ENCODE measurements at places on chromosomes 7 and 10.

GRCh38 chr7:84677117-84677732 lies 482.6 kb upstream of the SEMA3A start:
- DNase-seq, result no peak
- no peaks in the 10 kb centered on the region for H3K27me3 ChIP-seq
- H3K36me3 ChIP-seq, result no peaks in the 10 kb centered on the region

GRCh38 chr10:88080213-88080612 lies 216.8 kb downstream of the PTEN start:
- no peaks in the 10 kb centered on the region for H3K36me3 ChIP-seq
- no peak overlapping the region for H3K4me3 ChIP-seq
- DNase-seq, result no peak
- peaks cover 10% of the 10 kb centered on the region for H3K27me3 ChIP-seq

DNA sequence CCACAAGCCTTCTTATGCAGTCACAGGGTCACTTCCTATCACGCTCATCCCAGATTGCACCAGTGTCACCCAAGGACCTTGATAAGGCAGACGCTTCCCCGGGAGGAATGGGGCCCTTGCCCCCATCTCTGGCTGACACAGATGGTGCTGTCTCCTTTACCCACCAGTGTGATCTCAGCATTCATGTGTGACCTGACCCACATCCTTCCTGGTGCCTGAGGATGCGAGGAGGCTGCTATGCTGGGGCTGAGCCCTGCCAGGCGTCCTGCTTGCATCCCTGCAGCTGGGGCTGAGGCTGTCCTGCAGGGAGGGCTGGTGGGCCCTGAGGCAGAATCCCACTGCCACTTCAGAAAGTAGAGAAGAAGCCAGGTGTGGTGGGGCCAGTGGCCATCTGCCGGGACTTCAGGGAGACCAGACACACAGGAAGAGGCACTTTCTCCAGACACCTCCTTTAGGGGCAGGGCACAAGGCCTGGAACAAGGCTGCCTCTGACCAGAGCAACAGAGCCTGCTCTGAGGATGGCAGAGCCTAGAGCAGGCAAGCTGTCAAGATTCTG lies 35.3 kb downstream of the RASGEF1A start:
- DNase-seq, result peak; percentile 72
- H3K27me3 ChIP-seq, result peaks cover 18% of the 10 kb centered on the region
- H3K27ac ChIP-seq, result peak overlapping the region; percentile 91
- H3K4me3 ChIP-seq, result peak overlapping the region; percentile 40
- no peaks in the 10 kb centered on the region for H3K36me3 ChIP-seq

GRCh38 chr7:130210181-130210935 lies 2.7 kb downstream of the SSMEM1 start:
- H3K27me3 ChIP-seq, result peaks cover 7% of the 10 kb centered on the region
- no peak overlapping the region for H3K27ac ChIP-seq
- no peak for DNase-seq
- no peak overlapping the region for H3K4me3 ChIP-seq

DNA sequence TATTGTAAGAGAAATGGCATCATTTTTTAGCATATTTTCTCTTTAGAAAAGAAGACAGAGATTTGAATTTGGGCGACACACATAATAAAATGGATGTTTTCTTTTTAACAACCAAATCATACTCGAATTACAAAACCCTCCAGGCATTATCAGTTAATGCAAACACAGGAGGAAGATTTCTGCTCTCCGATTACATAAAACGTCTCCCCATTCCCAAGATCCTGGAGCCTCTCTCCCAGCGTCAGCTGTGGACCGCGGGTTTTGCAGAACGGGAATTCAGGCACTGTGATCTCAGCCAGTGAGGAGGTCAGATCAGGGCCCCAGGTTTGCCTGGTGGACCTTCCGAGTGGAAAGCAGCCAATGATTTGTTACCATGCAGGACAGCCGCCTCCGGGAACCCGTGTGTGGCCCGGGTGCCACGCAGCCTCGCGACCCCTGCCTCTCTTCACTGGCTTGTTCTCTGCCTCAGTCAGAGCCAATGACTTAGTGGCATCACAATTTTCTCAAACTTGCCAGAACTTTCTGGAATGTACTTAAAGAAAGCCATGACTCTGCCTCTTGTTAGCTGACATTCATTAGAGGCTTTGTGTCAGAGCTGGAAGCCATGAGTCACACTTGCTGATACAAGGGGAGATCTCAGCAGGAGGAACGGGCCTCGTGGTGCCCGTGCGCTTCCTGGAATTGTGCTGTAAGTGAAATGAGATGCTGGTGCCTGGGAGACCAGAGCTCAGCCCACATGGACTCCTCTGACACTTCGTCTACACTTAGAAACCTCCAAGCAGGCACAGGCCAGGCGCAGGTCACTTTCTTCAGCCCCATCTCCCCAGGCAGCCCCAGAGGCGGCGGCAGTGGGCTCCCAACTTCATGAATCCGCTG lies 246.1 kb downstream of the KLF6 start:
- H3K4me1 ChIP-seq, result no peaks in the 10 kb centered on the region
- no peaks in the 10 kb centered on the region for H3K27me3 ChIP-seq
- H3K27ac ChIP-seq, result no peak overlapping the region
- no peak overlapping the region for H3K4me3 ChIP-seq

- no peak for DNase-seq
- H3K4me1 ChIP-seq, result no peaks in the 10 kb centered on the region
- no peaks in the 10 kb centered on the region for H3K27me3 ChIP-seq
- no peak overlapping the region for H3K4me3 ChIP-seq
- no peaks in the 10 kb centered on the region for H3K36me3 ChIP-seq
- no peak overlapping the region for H3K27ac ChIP-seq
These were observed 414.3 kb downstream of the ADRA2A start for GRCh38 chr10:111491154-111491553.

DNA sequence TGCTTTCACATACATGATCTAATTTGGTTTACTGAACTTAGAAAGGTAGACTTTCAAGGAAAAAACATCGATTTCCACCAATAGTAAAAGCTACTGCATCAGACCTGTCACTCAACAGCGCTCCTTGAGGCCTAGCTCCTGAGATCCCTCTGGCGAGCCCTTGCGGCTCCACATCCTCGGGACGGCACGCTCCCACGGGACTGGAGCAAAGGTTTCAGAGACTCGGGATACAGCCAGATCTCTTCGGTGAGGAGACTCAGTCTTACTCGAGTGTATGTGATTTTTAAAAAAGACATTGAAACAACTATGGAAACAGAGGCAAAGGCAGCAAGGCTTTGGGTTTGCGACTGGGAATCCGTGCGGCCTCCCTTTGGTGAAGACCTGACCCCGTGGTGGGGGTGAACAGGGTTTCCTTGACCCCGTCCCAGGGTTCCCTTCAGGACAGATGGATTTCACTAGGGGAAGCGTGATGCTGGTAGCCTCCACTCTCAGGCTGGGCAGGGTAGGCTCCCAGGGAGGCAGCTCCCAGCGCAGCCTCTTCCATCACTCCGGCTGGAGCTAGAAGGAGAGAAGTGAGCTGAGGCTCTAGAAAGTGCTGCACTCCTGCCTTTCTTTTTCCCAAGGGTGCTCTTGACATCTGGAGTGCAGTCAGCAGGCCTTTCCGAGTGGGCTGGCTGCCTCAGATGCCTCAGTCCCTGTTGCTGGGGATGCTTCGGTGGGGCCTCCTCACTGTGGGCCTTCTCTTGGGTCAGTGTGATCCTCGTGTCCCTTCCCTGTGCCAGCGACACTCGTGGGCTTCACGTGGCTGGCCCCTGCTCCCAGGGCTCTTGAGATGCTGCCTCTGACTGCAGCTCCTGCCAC lies 5.8 kb upstream of the ATP6V0E2 start:
- no peak for DNase-seq
- H3K27me3 ChIP-seq, result no peaks in the 10 kb centered on the region
- H3K4me3 ChIP-seq, result peak overlapping the region; percentile 25
- peaks cover 36% of the 10 kb centered on the region for H3K36me3 ChIP-seq
- peaks cover 97% of the 10 kb centered on the region for H3K4me1 ChIP-seq

DNA sequence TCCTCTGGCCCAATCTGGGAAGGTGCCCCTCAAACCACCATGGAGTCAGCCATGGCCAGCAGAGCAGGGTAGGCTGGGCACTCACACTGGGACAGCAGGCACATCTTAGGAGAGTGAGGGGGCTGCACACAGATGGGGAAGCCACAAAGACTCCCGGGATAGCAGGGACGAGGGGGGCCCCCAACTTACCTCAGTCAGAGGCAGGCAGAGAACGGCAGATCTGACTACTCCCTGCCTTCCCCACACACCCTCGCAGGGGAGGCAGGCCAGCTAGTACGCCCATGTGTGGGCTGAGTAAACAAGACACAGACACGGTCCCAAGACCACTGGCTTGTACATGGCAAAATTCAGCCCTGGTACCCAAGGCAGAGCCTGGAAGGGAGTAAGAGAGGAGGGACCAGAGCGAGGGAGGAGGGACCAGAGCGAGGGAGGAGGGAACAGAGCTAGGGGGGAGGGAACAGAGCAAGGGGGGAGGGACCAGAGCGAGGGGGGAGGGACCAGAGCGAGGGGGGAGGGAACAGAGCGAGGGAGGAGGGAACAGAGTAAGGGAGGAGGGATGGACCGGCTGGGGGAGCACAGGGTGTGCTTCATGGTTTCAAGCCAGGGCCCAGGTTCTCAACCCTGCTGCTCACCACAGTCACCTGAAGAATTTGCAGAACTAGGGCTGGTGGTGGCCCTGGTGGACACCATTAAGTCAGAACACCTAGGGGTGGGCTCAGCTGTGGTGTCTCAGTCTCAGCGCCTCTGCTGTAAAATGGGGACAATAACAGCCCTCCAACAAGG lies 73.8 kb downstream of the RGS10 start:
- peaks cover 13% of the 10 kb centered on the region for H3K4me1 ChIP-seq
- no peak overlapping the region for H3K27ac ChIP-seq
- no peak overlapping the region for H3K4me3 ChIP-seq
- peaks cover 9% of the 10 kb centered on the region for H3K27me3 ChIP-seq
- no peak for DNase-seq
- H3K36me3 ChIP-seq, result no peaks in the 10 kb centered on the region

DNA sequence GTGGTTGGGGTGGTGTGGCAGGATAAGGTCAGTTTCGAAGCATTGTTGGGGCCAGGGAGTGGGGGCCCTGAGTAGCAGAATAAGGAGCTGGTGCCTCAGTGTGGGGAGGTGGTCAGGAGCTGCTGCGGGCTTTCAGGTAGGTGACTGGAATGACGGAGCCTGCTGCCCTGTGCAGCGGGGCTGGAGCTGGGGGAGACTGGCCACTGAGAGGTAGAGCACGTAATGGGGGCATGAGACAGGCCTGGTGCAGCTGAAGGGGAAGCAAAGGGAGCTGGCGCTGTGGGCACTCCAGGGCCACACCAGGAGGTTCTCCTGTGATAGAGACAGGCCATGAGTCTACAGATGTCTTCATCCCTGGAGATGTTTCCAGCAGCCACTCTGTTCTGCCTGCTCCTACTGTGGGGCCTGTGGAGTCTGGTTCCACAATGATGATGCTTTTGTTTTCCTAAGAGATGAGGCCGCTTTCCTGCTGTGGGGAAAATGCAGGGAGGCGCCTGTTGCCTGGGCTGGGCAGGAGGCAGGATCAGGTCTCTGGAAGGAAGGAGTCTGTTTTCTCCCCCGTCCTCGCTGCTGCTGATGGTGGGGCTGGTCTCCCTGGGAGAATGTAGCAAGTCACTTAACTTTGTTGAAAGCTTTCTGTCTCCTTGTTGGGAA lies 31.1 kb downstream of the NUB1 start:
- H3K4me3 ChIP-seq, result no peak overlapping the region
- peak overlapping the region; percentile 52 for H3K27ac ChIP-seq
- H3K27me3 ChIP-seq, result no peaks in the 10 kb centered on the region
- peaks cover 9% of the 10 kb centered on the region for H3K4me1 ChIP-seq

DNA sequence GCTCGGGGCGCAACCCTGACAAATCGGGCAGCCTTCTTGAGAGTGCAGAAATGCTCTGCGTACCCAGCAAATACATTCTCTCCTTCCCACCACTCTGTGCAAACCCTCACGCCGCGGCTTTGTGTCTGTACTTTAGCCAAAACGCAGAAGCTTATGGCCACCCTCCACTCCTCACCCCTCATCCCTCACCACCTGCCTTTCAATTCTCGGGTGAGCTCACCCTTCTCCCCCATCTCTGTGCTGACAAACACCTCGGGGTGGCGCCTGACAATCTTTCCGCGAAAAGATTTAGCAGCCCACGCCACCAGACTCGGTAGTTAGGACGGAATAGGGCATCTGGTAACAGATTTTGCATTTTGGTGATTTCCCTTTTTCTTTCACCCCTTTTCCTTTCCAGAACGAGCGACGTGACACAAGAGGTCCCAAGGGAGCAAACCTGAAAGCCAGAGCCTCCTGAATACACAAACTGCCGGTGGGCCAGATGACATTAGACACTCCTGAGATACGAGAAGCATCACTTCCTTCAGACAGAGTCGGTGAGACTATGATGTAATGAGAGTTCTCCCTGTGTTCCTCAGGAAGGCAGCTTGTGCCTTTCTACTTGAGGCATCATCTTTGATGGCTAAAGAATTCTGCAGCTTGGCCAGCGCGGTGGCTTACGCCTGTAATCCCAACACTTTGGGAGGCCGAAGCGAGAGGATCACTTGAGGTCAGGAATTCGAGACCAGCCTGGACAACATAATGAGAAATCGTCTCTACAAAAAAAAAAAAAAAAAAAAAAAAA lies 671 bp upstream of the ATAD1 start:
- H3K27me3 ChIP-seq, result peaks cover 5% of the 10 kb centered on the region
- peak overlapping the region; percentile 97 for H3K27ac ChIP-seq
- H3K4me3 ChIP-seq, result peak overlapping the region; percentile 99
- peak; percentile 75 for DNase-seq
- peaks cover 34% of the 10 kb centered on the region for H3K4me1 ChIP-seq

GRCh38 chr10:123781956-123782500 lies 109.6 kb downstream of the CPXM2 start:
- no peak for DNase-seq
- H3K36me3 ChIP-seq, result no peaks in the 10 kb centered on the region
- H3K4me3 ChIP-seq, result no peak overlapping the region
- peaks cover 17% of the 10 kb centered on the region for H3K27me3 ChIP-seq
- no peaks in the 10 kb centered on the region for H3K4me1 ChIP-seq
